ENCODE measurements at places on chromosomes 11 and 22.

- no peak for DNase-seq
Measured at GRCh38 chr11:47033439-47033838, 96.9 kb downstream of the CSTPP1 start.

GRCh38 chr11:130115218-130115617 lies 44.4 kb upstream of the ST14 start:
- no peak for DNase-seq

DNA sequence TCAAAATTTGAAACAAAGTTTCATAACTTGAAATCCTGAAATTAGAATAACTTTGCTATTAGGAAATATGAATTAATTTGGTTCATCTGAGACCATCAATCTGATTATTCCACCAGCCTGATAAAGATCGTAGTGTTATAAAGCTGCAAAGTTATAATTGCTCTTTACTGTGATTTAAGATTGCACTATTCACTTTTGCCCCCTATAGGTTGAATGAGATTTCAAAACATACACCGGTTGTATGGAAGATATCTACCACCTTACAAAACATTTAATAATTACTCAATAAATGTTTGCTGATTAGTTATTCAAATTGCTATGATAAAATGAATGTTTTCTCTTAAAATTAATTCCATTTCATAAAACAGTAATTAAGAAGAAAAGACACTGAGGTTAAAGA lies 26.1 kb downstream of the APIP start:
- DNase-seq: no peak

GRCh38 chr22:25023879-25024278 lies 71.4 kb downstream of the KIAA1671 start:
- no peak for DNase-seq

- no peak for DNase-seq
Measured at GRCh38 chr11:92416971-92417725, 192.5 kb downstream of the FAT3 start.

- no peak for DNase-seq
Measured at GRCh38 chr11:134562941-134563471, 151.0 kb upstream of the B3GAT1 start.

DNA sequence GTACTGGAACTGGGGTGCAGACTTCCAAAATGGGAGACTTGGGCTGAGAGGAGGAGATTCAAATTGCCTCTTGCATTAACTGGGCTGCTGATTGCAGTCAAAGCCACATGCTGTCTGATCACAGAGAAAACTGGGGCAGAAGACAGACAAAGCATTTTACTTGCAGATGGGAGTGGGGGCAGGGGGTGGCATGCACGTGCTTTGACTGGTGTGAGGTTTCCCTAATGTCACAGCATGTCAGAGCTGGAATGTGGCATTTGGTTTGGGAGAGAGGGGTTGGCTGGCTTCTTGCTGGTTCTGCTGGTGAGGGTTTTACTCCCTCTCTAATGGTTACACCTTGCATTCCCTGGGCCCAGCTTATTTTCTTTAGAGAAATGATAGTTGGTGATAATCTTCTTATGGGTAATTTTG lies 2.9 kb downstream of the TUB start:
- DNase-seq: peak; percentile 84

GRCh38 chr11:46522682-46523281 lies 71.0 kb downstream of the AMBRA1 start:
- DNase-seq: no peak

GRCh38 chr11:43419460-43419859 lies 60.7 kb downstream of the TTC17 start:
- DNase-seq: no peak

GRCh38 chr11:6813656-6814055 lies 14.2 kb upstream of the OR6A2 start:
- no peak for DNase-seq

DNA sequence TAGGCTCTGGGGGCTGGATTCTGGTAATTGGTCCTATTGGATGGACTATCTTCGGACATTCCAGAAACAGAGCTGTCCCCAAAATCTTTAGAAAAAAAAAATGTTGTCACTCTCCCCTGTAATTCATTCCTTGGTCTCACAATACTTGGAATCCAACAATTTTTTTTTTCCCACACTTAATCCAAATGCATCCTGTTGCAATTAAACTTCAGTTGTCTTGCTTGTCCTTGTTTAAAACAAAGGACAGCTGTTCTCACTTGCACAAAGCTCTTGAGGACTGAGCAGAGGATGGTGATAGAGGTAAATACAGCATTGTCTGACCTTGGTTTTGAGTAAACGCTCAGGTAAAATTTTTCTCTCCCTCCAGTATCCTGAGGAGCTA lies 75.3 kb downstream of the SC5D start:
- DNase-seq: no peak

GRCh38 chr22:36739185-36739584 lies 35.6 kb upstream of the CACNG2 start:
- no peak for DNase-seq

- DNase-seq: no peak
Measured at GRCh38 chr11:123152951-123153350, 42.1 kb downstream of the CLMP start.

DNA sequence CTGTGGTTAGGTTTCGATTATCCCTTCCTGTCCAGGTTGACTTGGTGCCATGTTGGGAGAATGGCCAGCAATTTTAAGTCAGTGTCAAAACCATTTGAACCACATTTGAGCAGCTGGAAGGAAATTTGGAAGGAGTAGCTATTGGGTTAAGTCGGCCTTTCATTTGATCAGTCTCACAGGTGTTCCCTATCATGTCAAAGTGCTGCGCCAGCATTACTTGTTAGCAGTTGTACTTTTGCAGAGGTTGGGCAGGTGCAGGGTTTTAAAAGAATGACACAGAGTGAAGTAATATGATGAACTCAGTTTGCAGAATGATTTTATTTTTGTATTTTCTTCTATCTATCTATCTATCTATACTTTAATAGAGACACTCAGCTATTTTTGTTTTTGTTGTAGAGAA lies 6.4 kb upstream of the TYMP start:
- DNase-seq: no peak

GRCh38 chr11:117560780-117561530 lies 233.3 kb downstream of the CEP164 start:
- DNase-seq: no peak

- DNase-seq: no peak
Measured at GRCh38 chr22:46592390-46592872, 27.8 kb upstream of the GRAMD4 start.

- DNase-seq: no peak
Measured at GRCh38 chr22:29393019-29393608, 4.7 kb upstream of the AP1B1 start.

- no peak for DNase-seq
Measured at GRCh38 chr22:44990810-44991209, 19.0 kb downstream of the PHF21B start.

GRCh38 chr11:126095745-126096144 lies 33.1 kb upstream of the CDON start:
- no peak for DNase-seq

GRCh38 chr11:121589946-121590537 lies 137.3 kb upstream of the SORL1-AS1 start:
- DNase-seq: no peak

GRCh38 chr11:63999349-64000025 lies 13.2 kb downstream of the OTUB1 start:
- DNase-seq: no peak

- no peak for DNase-seq
Measured at GRCh38 chr11:115984228-115984627, 480.0 kb upstream of the CADM1 start.

DNA sequence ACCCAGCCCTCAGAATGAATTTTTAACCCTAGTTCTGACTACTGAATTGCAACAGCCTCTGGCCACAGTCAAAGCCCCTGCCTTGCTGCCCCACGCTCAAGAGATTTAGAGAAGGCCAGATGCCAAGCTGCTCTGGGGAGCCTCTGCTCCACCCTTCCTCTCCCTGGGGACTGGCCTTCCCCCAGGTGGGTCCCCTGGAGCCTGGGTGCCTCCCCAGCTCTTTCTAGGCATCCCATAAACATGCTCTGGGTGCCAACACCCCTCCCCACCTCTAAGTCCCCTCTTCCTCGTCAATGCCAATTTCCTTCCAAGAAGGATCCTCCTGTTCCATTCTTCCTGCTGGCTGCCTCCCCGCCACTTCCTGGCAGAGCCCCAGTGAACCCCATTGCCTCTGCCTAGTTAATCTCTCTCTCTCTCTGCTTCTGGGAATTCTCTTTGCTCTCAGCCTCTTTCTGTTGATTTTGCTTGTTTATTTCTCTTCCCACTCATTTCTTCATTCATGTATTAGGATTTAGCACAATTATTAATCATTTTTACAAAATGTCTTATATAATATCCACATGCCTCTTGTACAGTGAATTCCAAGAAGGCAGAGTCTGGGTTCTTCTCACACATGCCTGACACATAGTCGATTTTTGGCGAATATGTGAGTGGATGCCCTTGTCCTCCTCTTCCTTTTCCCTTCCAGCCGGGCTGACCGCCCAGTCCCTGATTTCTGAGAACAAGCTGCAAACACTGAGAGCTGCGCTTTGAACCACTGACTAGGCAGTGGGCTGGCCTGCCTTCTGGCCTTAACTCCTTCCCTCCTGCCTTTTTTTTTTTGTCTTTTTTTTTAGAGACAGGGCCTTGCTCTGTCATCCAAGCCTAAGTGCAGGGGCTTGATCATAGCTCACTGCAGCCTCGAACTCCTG lies 17.5 kb downstream of the UQCR10 start:
- DNase-seq: no peak

GRCh38 chr11:76313913-76314740 lies 66.8 kb downstream of the THAP12 start:
- DNase-seq: no peak

DNA sequence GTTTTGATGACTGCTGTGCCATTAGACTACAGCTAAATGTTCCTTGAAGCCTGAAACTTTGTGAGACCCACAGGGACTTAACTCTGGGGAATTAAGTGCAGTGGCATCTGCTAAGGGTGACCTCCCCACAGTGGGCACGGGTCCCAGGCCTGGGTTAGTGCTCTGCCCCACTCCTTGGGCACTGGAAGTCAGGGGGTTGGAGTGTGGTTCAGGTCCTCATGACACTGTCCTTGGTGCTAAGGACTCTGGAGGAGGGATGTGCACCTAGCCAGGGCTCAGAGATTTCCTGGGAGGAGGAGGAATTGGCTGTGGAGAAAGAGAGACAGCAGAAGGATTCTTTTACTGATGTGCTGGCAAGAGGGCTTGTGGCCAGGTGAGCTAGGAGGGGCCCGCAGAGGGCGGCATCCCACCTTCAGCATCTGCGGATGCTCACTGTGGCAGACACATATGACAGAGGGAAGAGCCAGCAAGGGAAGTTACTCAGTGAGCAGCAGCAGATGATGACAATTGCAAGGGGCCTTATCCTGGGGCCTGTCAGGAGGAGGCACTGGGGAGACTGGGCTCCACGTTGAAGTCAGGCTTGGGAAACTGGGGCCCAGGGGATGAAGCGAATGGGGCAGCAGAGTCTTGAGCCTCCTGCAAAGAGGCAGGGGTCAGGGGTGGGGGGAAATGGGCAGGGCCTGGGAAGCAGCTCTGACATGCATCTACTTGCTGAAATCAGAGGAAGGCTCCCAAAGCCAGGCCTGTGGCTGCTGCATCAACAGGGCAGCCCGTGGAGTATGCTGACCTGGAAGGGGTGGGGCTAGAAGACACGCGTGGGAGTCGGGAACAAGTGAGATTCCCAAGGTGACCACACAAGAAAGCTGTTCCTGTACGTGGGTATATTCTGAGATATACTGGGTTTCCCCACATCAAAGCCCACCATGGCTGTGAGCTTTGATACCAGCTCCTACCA lies 144.0 kb downstream of the MPPED1 start:
- DNase-seq: no peak

DNA sequence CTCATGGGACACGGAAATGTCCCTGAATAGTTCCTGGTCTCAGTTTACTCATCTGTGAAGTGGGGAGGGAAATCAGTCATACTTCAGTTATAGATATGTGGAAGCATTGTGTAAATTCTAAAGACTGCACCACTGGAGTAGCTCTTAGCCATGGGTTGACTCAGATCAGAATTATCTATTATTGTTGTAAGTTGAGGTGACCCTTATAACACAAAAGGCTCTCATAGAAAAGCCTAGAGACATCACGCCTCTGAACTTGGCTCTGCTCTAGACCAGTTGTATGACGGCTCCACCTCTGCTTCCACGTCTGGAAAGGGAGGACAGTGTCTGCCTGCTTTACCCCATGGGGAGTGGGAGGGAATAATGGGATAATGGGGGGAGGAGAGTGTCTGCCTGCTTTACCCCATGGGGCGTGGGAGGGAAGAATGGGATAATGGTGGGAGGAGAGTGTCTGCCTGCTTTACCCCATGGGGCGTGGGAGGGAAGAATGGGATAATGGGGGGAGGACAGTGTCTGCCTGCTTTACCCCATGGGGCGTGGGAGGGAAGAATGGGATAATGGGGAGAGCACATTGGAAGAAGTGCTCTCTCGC lies 98.2 kb downstream of the AMOTL1 start:
- DNase-seq: no peak

DNA sequence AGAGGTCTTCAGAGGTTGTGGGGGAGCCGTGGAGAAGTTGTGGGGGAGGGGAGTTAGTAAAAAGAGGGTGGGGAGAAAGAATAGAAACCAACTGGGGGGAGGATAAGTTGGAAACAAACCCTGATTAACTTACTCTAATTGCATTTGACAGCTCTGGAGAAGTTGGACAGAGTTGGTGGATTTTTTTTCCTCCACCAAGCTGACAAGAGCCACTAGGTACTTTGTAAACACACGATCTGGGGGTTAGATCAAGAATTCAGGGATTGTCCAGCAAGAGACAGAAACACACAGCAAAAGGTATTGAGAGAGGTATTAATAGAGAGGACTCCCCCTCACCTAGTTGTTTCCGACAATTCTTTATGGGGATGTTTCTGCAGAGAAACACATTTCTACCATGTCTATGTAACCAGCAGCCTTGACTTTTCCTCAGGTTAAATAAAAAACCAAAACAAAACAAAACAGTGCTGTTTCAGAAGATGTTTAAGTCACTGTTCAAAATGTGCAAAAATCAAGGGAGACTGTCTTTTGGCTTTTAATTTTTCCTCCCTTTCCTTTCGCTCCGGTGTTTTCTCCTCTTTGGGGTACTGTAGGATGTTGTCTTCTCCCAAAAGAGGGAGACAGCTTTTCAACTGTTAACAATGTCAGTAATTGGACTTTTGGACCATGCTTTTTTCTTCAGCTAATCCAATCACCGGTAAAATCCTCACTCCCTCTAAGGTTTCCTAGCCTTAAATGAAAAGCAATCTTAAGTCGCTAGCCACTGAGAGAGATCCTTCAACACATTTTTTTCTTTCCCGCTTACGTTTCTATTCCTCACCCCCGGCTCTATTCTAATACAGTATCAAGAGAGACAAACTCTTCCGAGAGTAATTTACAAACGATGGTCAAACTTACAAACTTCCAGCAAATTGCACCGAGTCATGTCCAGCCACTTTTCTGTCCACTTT lies 708 bp downstream of the MAML2 start:
- no peak for DNase-seq

GRCh38 chr11:33634291-33634834 lies 66.3 kb downstream of the C11orf91 start:
- no peak for DNase-seq

GRCh38 chr11:59755701-59756557 lies 753 bp downstream of the STX3 start:
- DNase-seq: no peak

Data from D721Med (cell line).